ENCODE measurements at places on chromosomes 6 and 20.

- no peak for DNase-seq
These were observed 254.6 kb upstream of the PRDM1 start for GRCh38 chr6:105831311-105832097.

DNA sequence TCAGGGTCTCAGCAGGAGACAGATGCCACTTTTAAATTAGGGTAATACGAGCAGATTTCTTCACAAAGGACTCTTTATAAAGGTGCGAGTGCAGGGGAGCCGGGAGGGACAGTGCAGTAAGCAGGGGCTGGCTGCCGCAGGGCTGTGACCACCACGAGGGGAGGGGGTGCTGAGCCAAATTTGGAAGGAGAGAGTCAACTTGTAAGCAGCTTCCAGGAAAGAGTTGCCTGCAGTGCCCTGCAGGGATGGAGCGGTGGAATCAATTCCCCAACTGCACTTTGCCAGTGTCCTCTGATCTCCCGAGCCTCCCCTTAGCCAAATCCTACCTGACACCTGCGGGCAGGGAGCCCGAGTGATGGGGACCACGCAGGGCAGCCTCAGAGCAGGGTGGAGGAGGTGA, 13.9 kb upstream of the CCDC167 start:
- no peak for DNase-seq

GRCh38 chr6:14763139-14763538, 482.7 kb upstream of the JARID2 start:
- DNase-seq, result no peak

DNA sequence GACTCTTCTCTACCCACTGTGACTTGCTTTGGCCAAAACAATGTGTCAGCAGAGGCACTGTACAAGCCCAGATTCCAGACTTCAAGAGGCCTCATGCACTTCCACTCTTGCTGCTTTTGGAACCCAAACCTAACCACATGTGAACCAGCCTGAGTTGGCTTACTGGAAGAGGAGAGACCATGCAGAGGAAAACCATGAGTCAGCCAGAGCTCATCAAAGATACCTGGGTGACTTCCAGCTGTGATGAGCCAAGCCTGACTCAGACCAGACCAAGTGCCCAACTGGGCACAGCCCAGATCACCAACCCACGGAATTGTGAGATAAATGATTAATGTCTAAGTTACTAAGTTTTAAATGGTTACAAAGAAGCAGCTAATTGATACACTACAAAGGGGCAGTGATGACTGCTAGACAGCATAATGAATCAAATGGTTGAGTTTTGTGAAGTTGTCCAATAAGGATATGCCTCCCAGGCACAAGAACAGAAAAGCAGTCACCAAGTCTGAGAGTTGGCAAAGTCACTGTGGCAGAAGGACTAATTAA, 16.2 kb upstream of the BEND6 start:
- no peak for DNase-seq

DNA sequence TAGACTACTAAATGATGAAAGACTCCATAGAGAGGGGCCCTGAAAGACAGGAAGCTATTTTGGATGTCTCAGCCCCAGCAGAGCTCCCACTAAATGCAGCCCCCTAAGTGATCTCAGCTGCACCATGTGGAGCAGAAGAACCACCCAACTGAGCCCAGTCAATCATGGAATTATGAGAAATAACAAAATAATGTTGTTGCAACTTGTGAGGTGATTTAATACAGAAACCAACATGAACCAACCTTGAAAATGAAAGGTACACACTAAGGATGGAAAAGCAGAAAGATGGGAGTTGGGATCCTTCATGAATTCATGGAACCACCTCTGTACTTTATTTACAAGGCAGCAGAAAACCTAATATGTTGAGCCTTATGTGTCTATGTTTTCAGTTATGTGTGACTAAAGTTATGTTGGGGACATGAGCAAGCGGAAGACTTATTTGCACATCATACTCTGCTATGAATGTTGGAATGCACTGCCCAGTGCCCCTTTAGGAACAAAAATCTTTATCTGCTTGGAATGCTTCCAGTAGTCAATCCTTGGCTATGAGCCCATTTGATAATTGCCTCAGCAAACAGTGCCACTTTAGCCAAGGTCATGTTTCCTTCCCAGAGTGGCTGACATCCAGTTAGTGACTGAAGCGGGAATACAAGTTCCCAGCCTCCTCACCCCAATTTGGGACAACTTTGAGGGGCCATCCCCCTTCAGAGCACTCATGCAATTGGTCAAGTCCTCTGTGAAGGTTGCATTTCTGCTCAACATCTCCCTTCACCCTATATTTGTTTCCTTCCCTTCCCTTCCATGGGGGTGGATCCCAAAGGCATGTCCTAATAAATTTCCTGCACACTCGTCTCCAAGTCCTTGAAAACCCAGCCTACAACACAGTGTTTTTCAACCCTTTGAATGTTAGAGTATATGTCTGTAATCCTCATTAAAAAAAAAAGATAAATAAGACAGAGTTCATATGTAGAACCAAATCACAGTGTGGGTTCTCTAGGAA, 18.4 kb downstream of the TP53RK start:
- DNase-seq, result no peak

GRCh38 chr20:50652702-50653294, 38.5 kb downstream of the RIPOR3 start:
- DNase-seq, result no peak

GRCh38 chr6:161107779-161108730, 116.5 kb downstream of the MAP3K4 start:
- no peak for DNase-seq
